ENCODE measurements at places on chromosomes 4 and X.

- peak; percentile 28 for DNase-seq
Observed at GRCh38 chr4:101192244-101192643, 155.1 kb downstream of the PPP3CA start.

- DNase-seq, result no peak
Observed at GRCh38 chr4:38111717-38112116, 151.5 kb downstream of the PTTG2 start.

DNA sequence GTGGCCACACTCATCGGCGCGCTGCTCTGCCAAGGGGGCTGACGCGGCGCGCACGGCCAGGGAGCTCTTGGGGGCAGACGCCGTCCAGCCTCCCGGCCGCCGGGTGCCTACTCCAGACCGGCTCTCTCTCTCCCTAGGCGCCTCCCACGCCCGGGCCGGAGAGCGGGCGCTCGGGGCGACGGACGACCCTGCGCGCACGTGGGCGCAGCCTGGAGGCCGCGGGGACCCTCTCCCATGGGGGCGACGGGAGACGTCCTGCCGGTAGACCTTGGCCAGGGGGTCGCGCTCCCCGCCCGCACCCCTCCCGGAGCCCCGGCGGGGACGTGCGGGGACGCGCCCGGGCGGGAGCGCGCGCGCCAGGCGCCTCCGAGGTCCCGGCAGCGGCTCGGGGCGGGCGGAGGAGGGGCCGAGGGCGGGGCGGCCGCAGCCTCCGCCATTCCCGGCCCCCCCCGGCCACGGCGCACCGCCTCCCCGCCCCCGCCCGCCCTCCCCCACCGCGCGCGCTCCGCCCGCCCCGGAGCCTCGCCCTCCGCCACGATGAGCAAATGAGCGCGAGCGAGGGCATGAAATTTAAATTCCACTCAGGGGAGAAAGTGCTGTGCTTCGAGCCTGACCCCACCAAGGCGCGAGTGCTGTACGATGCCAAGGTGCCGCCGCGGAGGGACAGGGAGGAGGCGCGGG, at the start of gene MSL3:
MSL3 (plus strand) TSS at position 519 of the 681 bp plus-strand sequence; CDS start at position 546, 27 bp downstream.
- DNase-seq, result peak; percentile 63

- no peak for DNase-seq
Observed at GRCh38 chr4:69057620-69058409, 38.5 kb upstream of the UGT2B7 start.

- peak; percentile 76 for DNase-seq
Observed at GRCh38 chr4:84503495-84504437, 4.7 kb upstream of the NKX6-1 start.

- DNase-seq, result no peak
Observed at GRCh38 chrX:861921-862320, 231.3 kb downstream of the SHOX start.
